ENCODE measurements at places on chromosomes 3 and 15.

GRCh38 chr3:66819993-66820501, 178.1 kb upstream of the KBTBD8 start:
- no peak overlapping the region for H3K27ac ChIP-seq
- H3K4me3 ChIP-seq = no peak overlapping the region
- DNase-seq = no peak
- H3K36me3 ChIP-seq = no peaks in the 10 kb centered on the region

- no peaks in the 10 kb centered on the region for H3K27me3 ChIP-seq
- DNase-seq = no peak
- no peak overlapping the region for H3K27ac ChIP-seq
- H3K4me1 ChIP-seq = no peaks in the 10 kb centered on the region
- H3K36me3 ChIP-seq = peaks cover 38% of the 10 kb centered on the region
Observed at GRCh38 chr15:68783226-68784058, 37.3 kb downstream of the ANP32A start.

DNA sequence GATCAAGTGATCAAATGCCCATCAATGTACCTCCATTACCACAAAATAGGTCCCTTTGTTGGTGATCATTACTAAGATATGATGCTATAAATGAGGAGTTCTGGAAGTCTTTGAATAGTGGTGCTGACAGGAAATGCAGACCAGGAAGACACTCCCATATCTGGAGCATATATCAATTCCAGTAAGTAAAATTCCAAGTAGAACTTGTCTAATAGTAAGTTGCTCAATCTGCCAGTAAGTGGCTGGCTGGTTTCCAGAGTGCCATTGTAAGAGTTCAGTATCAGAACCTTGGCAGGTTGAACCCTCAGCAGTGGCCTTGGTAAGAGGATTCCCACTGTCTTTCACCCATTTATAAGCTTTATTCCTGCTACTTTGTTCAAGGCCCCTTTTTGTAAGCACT, 379.9 kb upstream of the RBMS3 start:
- no peak overlapping the region for H3K4me3 ChIP-seq
- H3K36me3 ChIP-seq = no peaks in the 10 kb centered on the region
- no peak overlapping the region for H3K27ac ChIP-seq
- H3K27me3 ChIP-seq = no peaks in the 10 kb centered on the region
- no peaks in the 10 kb centered on the region for H3K4me1 ChIP-seq

GRCh38 chr3:6251612-6252400, 609.1 kb upstream of the GRM7 start:
- no peak for DNase-seq
- H3K36me3 ChIP-seq = no peaks in the 10 kb centered on the region
- H3K4me3 ChIP-seq = no peak overlapping the region
- no peaks in the 10 kb centered on the region for H3K4me1 ChIP-seq

GRCh38 chr3:188491276-188491687, 337.3 kb downstream of the LPP start:
- peak; percentile 70 for DNase-seq
- no peaks in the 10 kb centered on the region for H3K27me3 ChIP-seq
- peak overlapping the region; percentile 48 for H3K27ac ChIP-seq
- H3K4me1 ChIP-seq = peaks cover 16% of the 10 kb centered on the region

DNA sequence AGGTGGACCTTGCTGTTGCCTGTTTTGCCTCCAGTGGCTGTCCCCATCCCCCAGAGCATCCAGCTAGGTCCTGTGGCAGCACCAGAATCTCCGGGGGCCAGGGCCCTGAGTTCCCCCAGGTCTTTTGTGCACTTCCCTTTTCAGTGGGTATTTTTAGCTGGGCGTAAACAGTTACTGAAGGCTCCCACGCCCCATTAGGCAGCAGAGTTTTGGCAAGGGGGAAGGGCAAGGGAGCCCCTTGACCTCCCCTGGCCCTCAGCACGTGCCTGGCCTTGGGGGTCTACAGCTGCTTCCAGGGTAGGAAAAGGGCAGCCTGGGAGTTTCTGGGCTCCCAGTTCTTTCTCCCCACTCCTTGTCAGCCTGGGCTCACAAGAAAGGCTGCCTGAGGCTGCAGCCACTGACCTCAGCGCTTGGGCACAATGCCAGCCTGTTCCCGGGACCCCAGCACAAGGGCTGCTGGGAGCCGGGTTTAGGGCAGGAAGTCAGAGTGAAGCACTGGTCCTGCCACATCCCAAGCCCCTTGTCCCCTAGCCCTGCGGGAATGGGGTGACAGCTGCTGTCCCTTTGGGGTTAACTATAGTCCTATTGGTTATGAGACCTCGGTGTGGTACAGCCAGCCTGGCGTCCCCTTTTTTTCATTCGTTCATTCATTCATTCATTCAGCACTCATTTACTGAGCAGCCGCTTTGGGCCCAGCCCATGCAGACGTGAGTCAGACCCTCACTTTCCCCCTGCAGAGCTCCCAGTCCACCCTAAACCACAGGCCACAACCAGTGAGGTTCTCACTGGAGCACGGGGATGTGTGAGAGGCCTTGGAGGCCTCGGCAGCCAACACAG, 8.4 kb downstream of the CSK start:
- no peak overlapping the region for H3K4me3 ChIP-seq
- H3K27ac ChIP-seq = peak overlapping the region; percentile 85
- H3K4me1 ChIP-seq = peaks cover 69% of the 10 kb centered on the region
- H3K27me3 ChIP-seq = no peaks in the 10 kb centered on the region
- H3K36me3 ChIP-seq = no peaks in the 10 kb centered on the region

- H3K4me3 ChIP-seq = no peak overlapping the region
- peak overlapping the region; percentile 3 for H3K27ac ChIP-seq
- H3K36me3 ChIP-seq = no peaks in the 10 kb centered on the region
- H3K4me1 ChIP-seq = peaks cover 22% of the 10 kb centered on the region
Observed at GRCh38 chr3:73576999-73577461, 47.7 kb downstream of the PDZRN3 start.

DNA sequence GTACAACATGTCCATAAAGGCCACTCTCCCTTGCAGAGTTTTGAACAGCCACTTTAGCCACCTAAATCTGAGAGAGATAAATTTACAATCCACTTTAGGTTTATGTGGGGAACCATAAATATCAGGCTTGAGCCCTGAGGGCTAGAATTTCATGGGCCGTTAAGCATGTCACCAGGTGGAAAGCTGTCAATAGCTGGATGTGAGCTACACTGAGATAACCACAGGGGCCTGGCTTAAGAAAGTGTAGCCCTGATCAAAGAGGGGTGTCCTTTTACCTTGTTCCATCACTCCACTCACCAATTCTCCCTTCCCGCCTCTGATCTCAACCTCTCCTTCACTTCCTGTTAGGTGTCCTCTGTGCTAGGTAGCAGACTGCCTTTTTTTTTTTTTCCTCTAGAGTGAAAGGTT, 172.8 kb upstream of the ICE2 start:
- no peaks in the 10 kb centered on the region for H3K36me3 ChIP-seq
- no peak for DNase-seq
- H3K4me1 ChIP-seq = no peaks in the 10 kb centered on the region
- no peak overlapping the region for H3K27ac ChIP-seq
- H3K27me3 ChIP-seq = no peaks in the 10 kb centered on the region

DNA sequence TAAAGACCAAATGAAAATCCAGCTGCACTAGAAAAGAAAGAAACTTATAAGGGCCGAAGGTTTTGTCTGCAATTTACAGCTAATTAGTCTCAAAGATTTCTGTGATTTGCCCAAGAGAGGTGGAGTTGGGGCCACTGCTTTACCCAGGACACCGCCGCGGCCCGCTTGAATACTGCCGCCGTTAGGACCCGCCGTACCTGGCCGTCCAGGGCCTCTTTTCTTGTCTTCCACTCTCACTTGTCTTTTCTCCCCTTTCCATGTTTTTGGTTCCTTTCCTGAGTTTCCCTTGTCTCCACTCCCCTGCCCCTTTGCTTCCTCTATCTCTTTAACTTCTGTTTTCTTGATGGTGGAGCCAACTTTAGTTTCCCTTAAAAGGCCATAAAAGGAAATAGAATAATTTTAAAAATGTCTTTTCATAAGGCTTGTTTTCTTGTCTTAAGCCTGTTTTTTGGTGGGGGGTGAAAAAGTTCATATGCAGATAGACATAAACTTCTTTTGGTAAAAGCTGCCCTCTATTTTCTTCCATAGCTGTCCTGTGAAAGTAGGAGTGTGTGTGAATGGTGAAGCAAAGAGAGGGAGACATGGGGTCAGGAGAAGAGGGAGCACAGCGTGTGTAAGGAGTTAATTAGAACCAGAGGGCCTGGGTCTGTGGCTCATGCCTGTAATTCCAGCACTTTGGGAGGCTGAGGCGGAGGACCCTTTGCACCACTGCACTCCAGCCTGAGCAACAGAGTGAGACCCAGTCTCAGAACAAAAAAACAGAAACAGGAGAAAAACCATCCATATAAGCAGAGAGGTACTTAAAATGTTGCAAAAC, 16.0 kb upstream of the CCNL1 start:
- peak overlapping the region; percentile 93 for H3K4me3 ChIP-seq
- peak overlapping the region; percentile 95 for H3K27ac ChIP-seq
- H3K36me3 ChIP-seq = no peaks in the 10 kb centered on the region
- peak; percentile 39 for DNase-seq
- no peaks in the 10 kb centered on the region for H3K27me3 ChIP-seq

DNA sequence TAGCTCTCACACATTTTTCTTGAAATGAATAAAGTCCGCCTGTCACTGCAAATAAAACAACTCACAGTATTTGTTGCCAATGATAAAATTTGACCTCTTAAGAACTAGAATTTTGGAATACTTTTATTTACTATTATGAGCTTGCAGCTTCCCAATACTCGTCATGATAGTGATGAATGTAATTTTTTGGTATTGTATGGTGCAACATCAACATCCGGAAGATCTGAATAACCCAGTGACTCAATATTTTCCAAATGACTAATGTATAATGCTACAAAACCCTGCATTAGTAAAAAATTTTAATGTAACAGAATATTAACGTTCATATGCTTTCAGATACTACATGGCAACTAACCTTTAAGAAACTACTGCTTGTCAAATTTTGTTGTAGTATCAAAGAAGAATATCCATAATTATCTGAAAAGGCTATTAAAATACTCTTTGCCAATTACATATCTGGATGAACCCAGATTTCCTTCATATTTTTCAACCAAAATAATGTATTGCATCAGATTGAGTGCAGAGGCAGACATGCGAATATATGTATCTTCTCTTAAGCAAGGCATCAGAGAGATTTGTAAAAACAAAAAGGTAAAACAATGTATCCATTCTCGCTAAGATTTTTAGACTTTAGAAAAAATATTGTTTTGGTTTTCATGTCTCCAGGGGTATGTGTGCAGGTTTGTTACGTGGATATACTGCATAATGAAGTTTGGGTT, 95.3 kb downstream of the IGF2BP2 start:
- H3K27me3 ChIP-seq = no peaks in the 10 kb centered on the region
- no peak overlapping the region for H3K4me3 ChIP-seq
- peak; percentile 77 for DNase-seq

DNA sequence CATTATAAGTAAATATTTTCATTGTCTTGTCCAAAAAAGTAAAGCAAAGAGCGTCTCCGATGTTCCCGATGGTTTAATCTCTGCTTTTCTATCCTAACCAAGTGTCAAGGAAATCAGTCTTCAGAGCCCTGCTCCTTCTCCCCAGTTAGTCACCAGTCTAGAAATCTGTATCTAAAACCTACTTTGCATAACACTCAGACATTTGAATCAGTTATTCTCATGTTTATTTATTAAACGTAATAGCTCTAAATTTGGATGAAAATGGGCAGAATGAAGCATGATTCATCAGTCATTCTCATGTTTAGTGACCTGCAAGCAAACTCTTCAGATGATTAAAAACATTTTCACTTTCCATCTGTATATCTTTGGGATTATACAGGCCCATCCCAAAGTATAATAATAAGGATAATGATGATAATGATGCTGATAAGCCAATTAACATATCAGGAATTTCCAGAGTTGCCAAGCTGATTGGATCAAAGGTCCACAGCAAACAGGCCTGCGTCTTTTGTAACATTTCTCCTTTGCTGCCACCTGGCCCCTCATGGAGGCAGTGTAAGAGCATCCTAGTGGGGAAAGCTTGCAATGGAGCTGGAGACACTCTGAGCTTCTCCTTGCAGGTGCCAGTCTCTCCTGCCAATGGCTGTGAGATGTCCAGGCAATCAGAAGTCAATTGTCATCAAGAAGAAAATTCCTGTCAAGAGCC, 273.9 kb downstream of the IGSF11 start:
- H3K27me3 ChIP-seq = no peaks in the 10 kb centered on the region
- peak; percentile 32 for DNase-seq
- peaks cover 3% of the 10 kb centered on the region for H3K4me1 ChIP-seq

DNA sequence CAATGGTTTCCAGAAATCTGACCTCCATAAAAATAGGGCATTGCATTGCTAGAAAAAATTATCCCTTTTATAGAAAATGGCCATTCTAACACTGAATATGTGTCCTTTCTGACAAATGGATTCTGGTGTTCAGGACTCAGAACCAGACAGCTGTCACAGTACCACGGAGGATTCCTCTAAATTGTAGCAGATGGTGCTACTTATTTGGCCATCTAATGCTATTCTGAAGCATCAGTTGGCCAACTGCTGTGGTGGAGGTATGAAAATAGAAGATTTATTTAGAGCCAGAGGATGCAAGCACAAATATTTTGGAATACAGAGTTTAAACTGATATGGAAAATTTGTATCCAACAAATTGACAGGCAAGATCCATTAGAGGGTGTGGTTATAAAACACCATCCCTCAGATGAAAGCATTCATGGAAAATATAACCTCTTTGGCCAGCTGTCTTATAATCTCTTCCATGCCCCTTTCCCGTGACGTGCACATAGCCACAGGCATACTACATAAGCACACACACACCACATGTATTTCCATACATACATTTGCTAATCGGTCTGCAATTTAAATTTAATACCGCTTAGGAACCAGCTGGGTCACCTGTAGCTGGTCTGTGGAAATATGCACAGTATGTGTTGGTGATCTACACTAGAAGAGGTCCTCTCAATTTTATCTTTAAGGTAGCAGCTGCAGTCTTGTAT, 302.7 kb upstream of the KCNMB2 start:
- no peaks in the 10 kb centered on the region for H3K4me1 ChIP-seq
- no peak for DNase-seq
- no peaks in the 10 kb centered on the region for H3K27me3 ChIP-seq

GRCh38 chr15:66078196-66078928, 175.2 kb downstream of the MEGF11 start:
- H3K27ac ChIP-seq = no peak overlapping the region
- H3K36me3 ChIP-seq = no peaks in the 10 kb centered on the region
- peaks cover 39% of the 10 kb centered on the region for H3K27me3 ChIP-seq
- no peak for DNase-seq
- H3K4me3 ChIP-seq = no peak overlapping the region

- peaks cover 41% of the 10 kb centered on the region for H3K36me3 ChIP-seq
- H3K4me3 ChIP-seq = no peak overlapping the region
- DNase-seq = no peak
- H3K4me1 ChIP-seq = no peaks in the 10 kb centered on the region
- H3K27ac ChIP-seq = no peak overlapping the region
- no peaks in the 10 kb centered on the region for H3K27me3 ChIP-seq
Observed at GRCh38 chr3:12831301-12831866, 10.0 kb downstream of the RPL32 start.

GRCh38 chr3:132283440-132283839, 33.8 kb upstream of the ACP3 start:
- no peaks in the 10 kb centered on the region for H3K27me3 ChIP-seq
- DNase-seq = no peak
- no peak overlapping the region for H3K27ac ChIP-seq
- H3K4me3 ChIP-seq = no peak overlapping the region
